ENCODE measurements at places on chromosomes 7 and 10.

DNA sequence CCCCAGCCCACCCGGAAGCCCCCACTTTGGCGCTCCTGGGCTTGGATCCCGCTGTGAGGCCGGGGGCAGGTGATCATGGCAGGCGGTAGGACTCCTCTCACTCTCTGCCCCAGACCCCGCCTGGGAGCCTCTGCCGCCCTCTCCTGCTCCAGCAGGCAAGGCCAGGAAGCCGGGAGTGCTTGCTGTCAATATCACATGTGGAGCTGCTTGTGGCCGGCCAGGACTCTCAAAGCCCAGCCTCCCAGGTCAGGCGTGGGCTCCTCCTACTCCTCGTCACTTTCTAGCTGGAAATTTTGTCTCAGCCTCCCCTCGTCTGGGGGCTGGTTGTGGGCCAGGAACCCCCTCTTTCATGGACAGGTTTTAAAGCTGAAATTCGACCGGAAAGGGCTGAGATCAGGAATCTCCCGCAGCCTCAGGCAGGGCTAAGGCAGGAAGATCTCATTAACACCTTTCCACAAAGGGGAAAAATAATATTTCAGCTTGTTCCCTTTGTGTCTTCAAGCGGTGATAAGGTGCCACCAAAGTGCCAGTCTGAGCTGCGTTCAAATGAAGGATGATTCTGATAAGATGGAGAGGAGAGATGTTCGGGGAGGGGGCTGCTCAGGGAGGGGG, 273.6 kb upstream of the PODXL start:
- peak; percentile 6 for DNase-seq

DNA sequence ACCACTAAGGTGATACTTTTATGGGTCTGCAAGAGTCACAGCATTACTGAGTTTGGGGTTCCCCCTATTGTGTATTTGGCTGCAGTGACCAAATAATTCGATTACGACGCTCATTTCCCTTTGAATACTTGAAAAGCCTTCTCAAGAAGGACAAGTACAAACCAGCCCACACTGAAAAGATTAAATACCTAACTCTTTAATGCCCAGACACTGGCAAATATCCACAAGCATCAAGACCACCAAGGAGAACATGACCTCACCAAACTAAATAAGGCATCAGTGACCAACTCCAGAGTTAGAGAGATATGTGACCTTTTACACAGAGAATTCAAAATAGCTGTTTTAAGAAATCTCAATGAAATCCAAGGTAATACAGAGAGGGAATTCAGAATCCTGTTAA, 31.8 kb upstream of the SFTPD start:
- no peak for DNase-seq

DNA sequence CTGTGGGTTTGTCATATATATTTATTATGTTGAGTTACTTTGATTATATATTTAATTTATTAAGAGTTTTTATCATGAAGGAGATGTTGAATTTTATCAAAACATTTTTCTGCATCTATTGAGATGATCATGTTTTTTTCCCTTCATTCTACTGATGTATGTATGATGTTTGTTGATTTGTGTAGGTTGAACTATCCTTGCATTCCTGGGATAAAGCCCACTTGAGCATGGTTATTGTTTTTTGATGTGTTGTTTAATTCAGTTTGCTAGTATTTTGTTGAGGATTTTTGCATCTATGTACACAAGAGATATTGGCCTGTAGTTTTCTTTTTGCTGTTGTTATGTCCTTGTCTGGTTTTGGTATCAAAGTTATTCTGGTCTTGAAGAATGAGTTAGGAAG, 31.1 kb downstream of the SCART1 start:
- no peak for DNase-seq

DNA sequence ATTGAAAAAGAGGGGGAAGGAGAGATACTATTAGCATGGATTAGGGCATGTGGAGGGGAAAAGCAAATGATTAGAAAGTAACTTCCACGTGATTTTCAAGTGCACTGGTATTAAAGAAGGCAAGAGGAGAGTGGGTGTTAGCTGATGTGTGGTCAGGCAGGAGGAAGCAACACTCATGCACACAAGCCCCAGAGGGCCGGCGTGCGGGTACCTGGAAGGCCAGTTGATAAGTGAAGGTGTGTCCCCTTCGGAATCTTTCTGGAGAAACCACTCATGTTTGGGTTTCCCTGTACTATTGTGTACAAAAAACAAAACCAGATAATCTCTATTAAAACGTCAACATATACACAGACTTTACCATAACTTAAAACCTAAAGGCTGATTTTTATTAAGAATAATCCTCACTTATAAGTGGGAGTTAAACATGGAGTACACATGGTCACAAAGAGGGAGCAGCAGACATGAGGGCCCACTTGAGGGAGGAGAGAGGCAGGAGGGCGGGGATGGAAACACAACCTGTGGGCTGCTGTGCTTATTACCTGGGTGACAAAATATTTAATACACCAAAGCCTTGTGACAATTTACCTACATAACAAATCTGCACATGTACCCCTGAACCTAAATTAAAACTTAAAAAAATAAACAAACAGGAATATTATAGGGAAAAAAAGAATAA, 98.9 kb downstream of the SVIL start:
- no peak for DNase-seq

Data from fibroblast of skin of right biceps (primary cell).